ENCODE measurements at places on chromosomes 11 and 22.

DNA sequence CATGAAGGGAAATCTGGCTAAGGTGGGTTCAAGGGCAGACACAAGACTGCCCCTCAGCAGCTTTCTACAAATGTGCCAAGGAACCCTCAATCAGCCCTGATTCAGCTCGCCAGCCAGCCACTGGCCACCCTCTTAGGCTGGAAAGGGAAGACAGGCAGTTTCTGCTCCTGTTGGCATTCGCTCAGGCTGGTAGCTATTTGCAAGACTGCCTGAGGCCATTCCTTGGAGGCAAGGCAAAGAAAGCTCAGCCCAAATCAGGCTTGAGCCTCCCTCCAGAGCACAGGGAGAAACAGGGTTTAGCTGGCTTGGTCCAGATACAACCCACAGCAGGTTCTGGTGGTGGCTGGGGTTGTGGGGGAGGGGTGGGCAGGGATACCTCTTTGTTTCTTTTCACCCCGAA, 19.2 kb downstream of the TP53I11 start:
- no peak for DNase-seq

DNA sequence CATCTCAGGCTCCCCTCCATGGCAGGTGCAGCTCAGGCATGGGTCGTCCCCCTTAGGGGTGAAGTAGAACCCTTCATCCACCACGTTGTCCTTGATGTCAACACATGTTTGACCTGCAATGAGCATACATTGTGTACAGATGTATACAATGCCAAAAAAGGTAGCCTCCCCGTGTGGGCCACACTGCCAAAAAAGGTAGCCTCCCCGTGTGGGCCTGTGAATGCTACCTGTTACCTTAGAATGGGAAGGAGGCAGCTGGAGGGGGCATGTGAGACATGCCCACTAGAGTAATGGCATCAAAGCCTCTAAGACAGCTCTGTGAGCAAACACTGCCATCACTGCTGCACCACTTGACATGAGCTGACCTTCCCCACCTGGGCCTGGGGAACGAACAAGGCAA, 73.7 kb downstream of the DGCR2 start:
- DNase-seq = no peak

DNA sequence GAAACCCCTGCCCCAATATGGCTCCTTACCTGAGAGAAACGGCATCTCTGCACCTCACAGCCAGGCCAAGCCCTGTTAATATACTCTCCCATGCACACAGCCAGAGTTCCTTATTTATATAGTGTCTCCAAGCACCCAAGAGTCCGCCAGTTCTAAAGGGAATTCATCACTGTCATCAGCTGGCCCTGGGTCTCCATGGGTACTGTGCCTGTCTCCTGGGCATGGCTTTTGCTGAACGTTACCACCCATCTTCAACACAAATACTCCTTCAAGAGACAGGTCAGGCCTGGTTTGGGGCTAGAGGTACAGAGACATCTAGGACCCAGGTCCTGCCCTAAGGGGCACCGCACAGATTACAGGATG, 1.6 kb upstream of the ATG16L2 start:
- no peak for DNase-seq

DNA sequence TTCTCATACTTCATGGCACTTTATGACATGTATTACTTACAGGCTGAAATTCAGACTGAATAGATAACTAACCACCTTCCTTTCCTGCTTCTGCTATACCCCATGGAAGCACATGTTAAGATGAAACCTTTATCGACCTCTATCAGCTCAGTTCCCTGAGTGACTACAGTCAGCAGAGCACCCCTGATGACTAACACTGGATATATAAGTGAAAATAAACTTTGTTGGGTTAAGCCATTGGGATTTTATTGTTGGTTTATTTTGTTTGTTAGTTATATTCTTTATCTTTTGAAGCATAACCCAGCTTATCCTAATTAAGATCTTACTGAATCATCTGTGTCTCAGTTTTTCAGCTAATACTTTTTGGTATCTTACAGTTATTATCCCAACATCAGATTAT, 23.0 kb upstream of the MAML2 start:
- DNase-seq = no peak
